Activated CD8-positive, alpha-beta memory T cell treated with anti-CD3 and anti-CD28 coated beads, Interleukin-2, amount 10 ng/mL, durations not matched to agents 7 days and 5 days (primary cell): ENCODE measurements at places on chromosomes 2 and 18. TPM values are rescaled to one million over a fixed set of nuclear protein-coding genes. Genes with fewer than 3 reads are reported as not detected.

Gene ARHGAP15
- total RNA-seq = 101 TPM

Gene TUBA4B
- total RNA-seq = not detected

DNA sequence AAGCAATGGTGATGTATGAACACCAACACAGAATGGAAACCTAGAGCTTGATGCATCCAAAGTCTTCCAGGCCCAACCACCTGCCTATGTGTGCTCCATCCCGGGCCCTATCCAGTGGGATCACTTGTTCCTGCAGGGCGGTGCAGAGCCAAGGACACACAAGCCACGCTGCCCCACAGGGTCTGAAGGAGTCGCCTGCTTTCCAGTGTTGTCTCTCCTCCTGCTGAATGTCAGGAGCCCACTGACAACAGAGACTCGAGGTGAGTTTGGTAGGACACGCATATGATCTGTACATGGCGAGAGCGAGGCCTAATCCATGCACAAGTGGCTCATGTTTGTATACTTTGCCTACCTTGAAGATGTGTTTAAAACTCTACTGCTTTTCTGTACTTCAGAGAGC is 70.9 kb upstream of the FHL2 start:
- H3K4me3 ChIP-seq = no peak overlapping the region
- DNase-seq = no peak
- H3K36me3 ChIP-seq = no peaks in the 10 kb centered on the region
- H3K4me1 ChIP-seq = peaks cover 14% of the 10 kb centered on the region

DNA sequence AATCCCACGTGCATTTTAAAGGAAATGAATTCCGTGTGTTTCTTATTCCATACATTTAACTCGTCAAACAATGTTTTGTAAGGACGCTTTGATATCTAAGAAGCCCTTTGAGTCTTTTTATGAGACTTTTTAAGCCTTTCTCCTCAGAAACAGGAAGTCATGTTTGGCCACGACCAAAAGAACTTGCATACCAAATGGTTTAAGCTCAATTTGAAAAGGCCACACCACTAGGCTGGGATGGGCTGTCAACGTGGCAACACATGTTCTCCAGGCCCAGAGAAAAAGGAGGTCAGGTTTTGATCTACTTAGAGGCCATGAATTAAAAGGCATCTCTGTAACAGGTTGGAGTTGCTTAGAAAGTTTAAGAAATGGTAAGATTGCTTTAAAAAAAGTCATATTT is 441.8 kb downstream of the CMPK2 start:
- no peak for DNase-seq
- no peak overlapping the region for H3K27ac ChIP-seq
- H3K36me3 ChIP-seq = no peaks in the 10 kb centered on the region
- H3K4me3 ChIP-seq = no peak overlapping the region

GRCh38 chr18:70384181-70384790 is 95.4 kb downstream of the SOCS6 start:
- no peak for DNase-seq
- H3K4me1 ChIP-seq = peaks cover 5% of the 10 kb centered on the region
- H3K27ac ChIP-seq = no peak overlapping the region
- no peak overlapping the region for H3K4me3 ChIP-seq
- no peaks in the 10 kb centered on the region for H3K27me3 ChIP-seq

DNA sequence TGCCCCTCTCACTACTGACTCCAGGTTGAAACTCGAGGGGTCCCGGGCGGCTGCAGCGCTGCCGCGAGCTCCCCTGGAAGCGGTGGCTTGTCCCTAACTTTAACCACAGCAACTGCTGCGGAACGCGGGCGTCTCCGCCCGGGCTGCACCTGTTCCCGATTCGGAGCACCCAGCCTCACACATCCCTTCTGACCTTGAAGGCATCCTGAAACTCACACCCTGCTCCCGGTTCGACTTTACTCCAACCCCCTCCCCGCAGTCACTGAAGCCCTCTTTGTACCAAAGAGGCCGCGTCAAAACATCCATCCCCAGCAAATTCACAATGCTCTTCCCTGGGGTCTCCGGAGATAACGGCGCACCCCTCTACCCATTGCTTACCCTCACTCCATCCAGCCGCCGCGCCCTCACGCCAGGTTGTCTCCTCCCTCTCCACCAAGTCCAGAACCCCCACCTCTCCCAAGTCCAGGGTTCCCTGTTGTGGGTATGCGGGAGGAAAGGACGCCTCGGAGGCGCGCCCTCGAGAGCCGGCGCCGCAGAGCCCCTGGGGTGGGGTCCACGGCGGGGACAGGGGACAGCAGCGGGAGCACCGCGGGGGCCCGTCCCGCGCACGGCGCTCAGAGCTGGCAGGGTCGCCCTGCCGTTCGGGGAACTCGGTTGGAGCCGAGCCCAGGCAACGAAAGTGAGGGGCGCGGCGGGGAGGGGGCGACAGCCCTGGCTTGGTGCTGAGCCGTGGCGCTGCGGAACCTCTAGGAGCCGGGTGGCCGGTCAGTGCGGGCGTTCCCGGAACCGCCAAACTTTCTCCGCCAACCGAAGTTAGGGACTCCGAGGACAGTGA is 934 bp downstream of the MYO5B start:
- peak overlapping the region; percentile 37 for H3K4me3 ChIP-seq
- no peak for DNase-seq
- no peaks in the 10 kb centered on the region for H3K36me3 ChIP-seq
- peaks cover 9% of the 10 kb centered on the region for H3K4me1 ChIP-seq

DNA sequence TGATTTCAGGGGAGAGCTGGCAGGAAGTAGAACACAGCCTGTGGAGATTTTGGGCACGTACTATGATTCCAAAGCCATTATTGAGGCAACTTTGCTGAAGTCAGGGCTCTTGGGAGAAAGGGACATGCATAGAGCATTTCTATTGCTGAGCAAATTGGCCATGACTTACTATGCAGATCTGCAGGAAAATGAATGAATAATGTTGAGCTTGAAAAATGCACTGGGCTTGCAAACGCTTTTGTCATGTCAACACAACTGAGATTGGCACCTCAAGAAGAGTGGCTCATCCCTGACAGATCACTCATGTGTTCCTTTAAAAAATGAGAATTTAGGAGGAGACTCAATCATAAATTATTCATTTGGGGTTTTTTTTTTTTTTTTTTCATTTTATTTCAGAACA is 230.5 kb downstream of the MBD2 start:
- H3K27ac ChIP-seq = no peak overlapping the region
- H3K4me1 ChIP-seq = no peaks in the 10 kb centered on the region
- H3K27me3 ChIP-seq = no peaks in the 10 kb centered on the region
- no peak overlapping the region for H3K4me3 ChIP-seq
- H3K36me3 ChIP-seq = no peaks in the 10 kb centered on the region
- DNase-seq = no peak

DNA sequence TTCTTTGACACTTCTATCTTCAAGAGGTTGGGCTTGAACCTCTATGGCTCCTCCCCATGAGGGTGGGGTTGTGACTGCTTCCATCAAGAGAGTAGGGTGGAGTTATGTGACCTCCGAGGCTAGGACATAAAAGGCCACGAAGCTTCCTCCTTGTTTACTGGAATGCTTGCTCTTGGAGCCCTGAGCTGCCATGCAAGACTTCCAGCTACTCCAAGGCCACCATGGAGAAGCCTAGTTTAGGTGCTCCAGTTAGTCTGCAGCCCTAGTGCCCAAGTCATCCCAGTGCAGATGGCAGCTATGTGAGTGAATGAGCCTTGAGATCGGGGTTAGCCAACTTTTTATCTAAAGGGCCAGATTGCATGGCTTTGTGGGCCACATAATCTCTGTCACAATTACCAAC is 2.4 kb upstream of the MERTK start:
- no peak overlapping the region for H3K4me3 ChIP-seq
- H3K36me3 ChIP-seq = no peaks in the 10 kb centered on the region
- peaks cover 36% of the 10 kb centered on the region for H3K27me3 ChIP-seq
- H3K27ac ChIP-seq = no peak overlapping the region
